Hematopoietic multipotent progenitor cell treated with erythropoietin and hydrocortisone succinate and interleukin-3 and kit ligand, for 17 days (in vitro differentiated cells): ENCODE measurements at places on chromosomes 1 and 21.

GRCh38 chr21:42238185-42238934 lies 19.4 kb downstream of the ABCG1 start:
- DNase-seq = no peak

DNA sequence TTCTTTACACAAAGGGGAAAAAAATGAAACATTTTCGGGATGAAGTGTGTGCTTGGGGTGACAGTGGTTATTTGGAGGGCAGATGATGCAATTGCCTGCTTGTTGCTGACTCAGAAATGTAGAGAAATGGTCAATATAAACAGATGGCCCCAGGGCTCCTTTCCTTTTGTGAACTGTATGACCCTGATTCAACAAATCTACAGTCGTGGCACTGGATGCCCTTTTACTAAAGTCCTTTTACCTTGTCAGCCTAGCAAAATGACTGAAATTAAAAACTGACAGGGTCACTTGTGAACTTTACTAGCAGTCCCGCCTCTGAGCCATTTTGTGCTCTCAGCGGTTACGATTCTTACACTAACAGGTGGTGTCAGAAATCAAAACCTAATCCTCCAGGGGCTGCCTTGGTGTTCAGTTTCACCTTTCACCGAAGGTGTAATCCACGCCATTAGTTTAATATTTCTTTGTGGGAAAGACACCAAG lies 49.8 kb downstream of the GREM2 start:
- DNase-seq = no peak

GRCh38 chr1:55346586-55346985 lies 131.4 kb upstream of the USP24 start:
- DNase-seq = no peak

- no peak for DNase-seq
These were observed 71.7 kb upstream of the MROH9 start for GRCh38 chr1:170863621-170864020.

DNA sequence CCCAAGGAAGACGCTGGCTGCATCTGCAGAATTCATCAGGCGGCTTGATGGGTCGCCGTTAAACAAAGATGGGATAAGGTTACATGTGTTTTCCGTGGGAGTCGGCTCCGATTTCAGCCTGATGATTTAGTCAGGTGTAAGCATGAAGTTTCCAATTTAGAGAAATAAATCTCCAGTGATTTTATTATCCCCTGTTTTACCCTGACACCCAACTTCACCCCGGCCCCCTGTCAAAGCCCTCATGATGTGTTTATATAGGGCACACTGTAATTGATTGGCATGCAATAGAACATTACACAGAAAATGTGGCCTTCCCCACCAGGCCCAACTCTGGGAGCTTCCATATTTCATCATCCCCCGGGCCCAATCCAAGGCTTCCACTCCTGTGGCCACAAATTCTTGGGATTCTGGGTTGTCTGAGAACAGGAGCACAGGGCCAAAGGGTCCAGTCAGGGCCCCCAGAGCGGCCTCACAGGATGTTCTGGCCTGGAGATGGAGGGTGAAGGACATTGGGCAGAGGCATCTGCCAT lies 72.5 kb downstream of the FOXD2 start:
- no peak for DNase-seq

- DNase-seq = no peak
These were observed 161.7 kb upstream of the C1orf87 start for GRCh38 chr1:60235275-60235674.

- DNase-seq = no peak
These were observed 36.2 kb upstream of the HFM1 start for GRCh38 chr1:91440847-91441246.
